ENCODE measurements at places on chromosomes 3 and 15.

DNA sequence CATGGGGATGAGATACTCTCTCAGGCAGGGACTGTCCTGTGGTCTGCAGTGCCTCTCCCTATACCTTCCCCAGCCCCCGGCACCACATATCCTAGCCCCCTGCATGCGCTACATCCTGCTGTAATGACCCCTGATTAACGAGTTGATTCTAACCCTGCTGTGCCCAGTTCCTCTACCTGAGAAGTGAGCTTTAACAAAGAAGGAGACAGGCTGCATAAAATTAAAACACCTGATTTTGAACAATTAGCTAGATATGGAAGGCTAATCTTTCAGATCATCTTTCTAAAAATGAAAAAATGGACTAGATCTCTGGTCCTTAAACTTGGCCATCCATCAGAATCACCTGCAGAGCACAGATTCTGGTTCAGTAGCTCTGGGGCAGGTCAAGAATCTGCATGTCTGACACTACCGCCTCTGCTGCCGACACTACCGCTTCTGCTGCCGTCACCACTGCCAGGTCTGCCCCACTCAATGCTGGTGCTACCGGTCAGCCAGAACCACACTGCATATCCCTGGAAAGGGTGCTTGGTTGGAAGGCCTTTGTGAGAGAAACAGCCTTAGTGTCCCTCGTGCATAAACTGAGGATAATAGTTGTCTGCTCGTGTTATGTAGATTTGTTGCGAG, 33.6 kb upstream of the ZBTB38 start:
- no peak for ATAC-seq

- no peak for ATAC-seq
Measured at GRCh38 chr3:147423537-147423797, 14.3 kb downstream of the ZIC1 start.

DNA sequence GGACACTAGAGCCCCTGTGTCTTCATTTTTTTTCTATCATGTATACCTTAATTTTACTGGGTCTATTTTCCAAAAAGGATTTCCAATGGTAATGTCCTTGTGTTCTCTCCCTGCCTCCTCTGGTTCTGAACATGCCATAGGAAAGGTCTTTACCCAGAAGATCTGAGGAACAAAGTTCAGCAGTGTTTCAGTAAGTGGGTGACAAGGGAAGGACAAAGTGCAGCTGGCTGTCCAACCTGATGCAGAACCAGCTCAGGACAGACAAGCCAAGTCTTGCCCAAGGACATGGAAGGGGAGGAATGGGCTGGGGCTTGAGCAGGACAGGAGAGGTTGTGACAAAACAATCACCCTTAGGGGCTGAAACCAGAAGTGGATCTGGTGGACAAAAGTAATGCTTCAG, 61.2 kb upstream of the STRIT1 start:
- no peak for ATAC-seq

GRCh38 chr15:69897061-69897460, 200.7 kb downstream of the TLE3 start:
- ATAC-seq: no peak

GRCh38 chr3:26104851-26105251, 315.0 kb downstream of the OXSM start:
- no peak for ATAC-seq

- peak; percentile 54 for ATAC-seq
Measured at GRCh38 chr15:70245932-70246622, 148.4 kb upstream of the TLE3 start.

GRCh38 chr15:60373745-60374144, 24.0 kb downstream of the ANXA2 start:
- ATAC-seq: no peak

DNA sequence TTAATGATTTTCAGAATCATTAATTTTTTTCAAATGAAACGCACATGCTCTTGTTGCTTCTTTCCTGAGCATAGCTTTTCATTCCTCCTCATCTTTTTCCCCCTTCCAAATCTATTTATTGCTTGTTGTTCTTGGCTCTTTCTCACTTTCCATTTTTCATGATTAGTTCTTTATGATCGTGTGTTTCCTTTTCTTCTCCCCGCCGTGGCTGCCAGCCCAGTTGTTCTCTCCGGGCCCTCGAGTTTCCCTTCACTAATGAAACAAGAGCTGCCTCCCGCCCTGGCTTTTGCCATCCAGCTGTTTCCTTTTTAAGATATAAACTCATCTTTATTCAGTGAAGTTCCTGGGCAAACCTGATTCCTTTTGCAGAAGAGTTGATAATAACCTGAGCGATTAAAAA, 170.2 kb upstream of the NR2F2 start:
- ATAC-seq: no peak

GRCh38 chr3:189890496-189890895, 230.2 kb downstream of the P3H2 start:
- ATAC-seq: no peak
